ENCODE measurements at places on chromosomes 11 and 22.

- no peak for DNase-seq
These were observed 502.1 kb downstream of the SOX6 start for GRCh38 chr11:15854245-15854644.

- DNase-seq: no peak
These were observed 677 bp downstream of the DYNC2H1 start for GRCh38 chr11:103109818-103110388.

DNA sequence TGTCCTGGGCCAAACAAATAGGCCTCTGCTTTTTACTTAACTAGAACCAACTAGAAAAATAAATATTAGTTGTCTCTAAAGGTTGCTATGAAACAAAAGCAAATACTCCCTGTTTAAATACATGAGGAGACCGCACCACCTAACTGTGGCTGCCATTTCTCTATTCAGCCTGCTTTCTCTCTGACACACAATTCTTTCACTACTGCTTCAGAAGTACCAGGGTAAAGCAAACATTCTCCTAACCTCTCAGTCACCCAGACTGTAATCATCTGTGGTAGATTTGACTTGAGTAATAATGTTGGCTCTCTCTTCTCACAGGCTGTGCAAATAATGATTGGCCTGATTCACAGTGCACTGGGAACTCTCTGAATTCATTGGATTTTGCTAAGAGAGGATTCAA lies 41.0 kb upstream of the MS4A8 start:
- DNase-seq: no peak

DNA sequence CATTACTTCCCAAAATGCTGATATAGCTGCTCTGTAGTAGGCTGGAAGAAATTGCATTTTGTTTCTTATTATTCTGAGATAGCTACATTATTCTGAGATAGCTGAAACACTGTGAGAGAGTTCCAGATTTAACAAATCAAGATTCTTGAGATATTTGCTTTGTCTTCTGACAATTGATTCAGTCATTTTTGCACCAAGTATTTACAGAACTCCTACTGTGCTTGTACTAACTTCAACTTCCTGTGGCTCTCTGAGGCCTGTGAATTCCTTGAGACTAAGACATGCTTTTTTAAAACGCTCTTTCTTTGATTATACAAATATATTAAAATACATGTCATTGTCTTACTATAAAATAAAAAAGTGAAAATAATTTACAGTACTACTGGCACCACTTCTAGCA lies 52.7 kb downstream of the USP47 start:
- no peak for DNase-seq

GRCh38 chr11:62446091-62446490 lies 27.3 kb downstream of the SCGB1A1 start:
- DNase-seq: no peak

DNA sequence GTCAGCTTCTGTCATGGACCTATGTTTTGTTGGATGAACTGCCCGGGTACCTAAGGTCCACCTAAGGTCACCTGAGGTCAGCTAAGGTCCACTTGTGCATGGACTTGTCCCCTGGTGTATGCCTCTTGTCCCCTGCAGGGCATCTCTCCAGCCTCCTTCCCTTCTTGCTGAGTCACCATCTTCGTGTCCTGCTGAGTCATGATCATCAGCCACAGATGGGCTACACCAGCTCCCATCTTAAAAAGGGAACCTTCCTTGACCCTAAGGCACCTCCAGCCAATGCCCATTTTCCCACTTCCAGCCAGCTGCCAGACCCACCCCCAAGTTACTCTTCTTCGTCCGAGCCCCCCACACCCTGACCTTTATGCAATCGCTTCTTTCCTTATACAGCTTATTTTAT lies 544.9 kb downstream of the TBC1D22A start:
- DNase-seq: no peak

DNA sequence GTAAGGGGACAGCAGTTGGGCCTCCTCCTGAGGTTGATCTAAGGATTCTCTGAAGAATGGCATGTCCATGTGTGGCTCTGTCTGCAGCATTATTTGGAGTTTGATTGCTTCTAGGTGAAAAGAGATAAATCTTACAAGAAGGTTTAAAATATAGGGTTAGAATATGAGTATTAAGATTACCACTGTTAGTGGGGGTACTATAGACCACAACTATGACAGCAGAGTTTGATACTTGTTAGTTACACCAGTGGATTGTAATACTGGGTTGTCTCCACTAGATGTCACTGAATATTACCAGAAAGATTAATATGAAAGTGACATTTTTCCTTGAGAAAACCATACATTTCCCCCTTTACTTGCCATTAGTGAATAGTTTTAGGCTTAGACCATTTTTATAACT lies 47.9 kb downstream of the ZNF280B start:
- DNase-seq: no peak

DNA sequence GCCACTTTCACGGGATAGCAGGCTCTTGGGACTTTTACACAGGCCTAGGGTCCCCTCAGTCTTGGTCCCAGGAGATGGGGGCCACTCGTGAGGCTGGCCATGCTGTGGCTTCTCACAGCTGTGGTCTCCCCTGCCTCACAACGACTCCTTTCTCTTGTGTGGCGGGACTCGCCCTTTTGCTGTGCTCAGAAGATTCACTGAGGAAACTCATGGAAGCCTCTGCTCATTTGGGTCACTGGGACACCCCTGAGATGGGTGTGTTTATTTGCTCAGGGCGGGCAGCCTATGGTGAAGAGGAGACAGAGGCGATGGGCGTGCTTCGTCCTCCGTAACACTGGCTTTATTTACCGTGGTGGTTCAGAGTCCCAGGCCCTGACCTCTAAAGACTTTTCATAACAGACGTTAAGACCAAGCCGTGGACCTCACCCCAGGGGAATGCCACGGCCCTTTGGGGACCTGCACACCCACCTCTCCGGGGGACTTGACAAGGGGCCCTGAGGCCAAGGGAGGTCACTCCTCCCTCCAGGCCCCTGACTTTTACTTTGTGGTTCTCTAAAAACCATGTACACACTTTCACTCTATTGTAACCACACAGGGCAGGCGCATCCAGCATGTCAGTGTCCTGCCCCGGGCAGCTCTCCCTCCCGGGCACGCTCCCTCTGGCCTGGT lies 15.5 kb downstream of the TEF start:
- no peak for DNase-seq

- DNase-seq: no peak
These were observed 48.4 kb downstream of the CHST1 start for GRCh38 chr11:45616802-45617549.

DNA sequence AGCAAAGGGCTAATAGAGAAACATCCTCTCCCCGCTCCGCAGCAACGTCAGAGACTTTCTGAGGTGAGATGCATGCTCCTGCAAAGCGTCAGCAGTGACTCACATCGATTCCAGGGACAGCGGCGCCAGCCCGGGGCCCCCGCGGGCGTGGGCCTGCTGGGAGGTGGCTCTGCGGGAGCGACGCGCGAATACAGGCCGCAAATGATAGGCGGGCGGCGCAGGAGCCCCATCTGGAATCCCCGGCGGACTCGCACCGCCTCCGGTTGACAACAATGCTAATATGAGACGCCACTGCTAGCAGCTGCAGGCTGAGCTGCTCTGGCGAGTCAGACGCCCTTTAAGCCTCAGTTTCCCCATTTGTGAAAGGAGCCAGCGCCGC lies 557 bp downstream of the RANGAP1 start:
- peak; percentile 44 for DNase-seq

DNA sequence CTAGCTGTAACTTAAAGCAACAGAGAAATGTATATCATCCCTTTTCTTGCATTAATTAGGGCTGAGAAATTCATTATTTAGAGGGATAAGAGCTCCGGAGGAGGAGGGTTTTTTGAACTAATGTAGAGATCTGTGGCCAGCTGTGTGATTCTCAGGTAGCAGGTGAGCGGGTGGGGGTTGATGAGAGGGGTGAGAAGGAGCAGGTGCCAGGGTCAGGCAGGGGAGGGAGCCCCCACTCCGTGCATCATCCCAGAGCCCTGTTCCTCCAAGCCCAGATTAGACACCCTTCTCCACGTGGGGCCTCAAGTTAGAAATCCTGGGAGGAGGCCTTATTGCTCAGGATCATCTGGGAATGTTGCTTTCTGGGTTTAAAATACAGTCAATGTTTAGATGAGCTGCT lies 24.9 kb downstream of the ZBTB16 start:
- DNase-seq: no peak

- DNase-seq: no peak
These were observed 22.7 kb downstream of the POLDIP3 start for GRCh38 chr22:42591987-42592386.

- DNase-seq: no peak
These were observed 811.9 kb upstream of the LRRC4C start for GRCh38 chr11:42271306-42271705.

DNA sequence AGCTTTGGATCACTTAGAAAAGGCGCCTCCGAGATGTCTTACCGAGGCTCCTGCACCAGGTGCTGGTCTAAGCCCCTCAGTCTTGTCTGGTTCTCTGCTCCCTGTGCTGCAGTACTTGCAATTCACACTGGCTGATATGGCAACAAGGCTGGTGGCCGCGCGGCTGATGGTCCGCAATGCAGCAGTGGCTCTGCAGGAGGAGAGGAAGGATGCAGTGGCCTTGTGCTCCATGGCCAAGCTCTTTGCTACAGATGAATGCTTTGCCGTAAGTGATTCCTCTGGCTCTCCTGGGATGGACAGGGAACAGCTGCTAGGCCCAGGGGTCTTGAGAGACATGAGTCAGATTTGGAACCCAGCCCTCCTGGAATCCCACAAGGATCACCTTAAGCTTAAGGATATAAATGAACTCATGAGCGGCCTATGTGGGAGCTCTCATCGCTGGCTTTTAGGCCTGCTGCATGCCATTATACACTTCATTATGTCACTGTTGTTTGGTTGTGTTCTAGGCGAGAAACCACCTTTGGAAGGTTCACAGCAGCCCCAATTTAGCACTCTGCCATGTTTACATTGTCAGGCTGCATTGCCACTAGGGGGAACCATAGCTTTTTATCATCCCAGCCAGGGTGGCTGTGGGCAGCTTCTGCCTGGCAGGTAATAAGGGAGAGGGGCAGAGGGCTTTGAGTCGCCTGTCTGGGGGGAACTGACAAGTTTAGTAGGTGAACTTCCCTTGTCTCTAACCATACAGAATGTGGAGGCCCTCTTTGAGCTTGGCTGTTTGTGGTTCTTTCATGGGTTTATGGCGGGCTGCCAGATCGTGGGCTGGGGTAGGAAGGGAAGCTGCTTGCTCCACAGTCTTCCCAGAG lies 8.5 kb downstream of the ACAD8 start:
- DNase-seq: no peak

DNA sequence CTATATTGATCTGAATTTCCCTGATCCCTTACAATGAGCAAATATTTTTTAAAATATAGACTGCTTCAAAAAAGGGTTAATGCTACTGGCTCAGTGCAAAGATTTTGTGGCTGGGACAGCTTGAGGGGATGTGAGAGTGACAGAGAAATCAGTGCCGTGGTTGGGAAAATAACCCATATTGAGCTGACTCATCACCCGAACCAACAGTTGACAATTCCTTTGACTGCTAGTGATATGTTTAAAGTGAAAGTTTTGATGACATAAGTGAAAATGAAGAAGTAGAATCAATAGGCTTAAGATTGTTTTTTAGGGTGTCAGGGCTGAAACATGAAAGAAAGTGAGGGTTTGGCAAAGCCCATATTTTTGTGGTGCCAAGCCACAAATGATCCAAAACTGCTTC lies 257.1 kb upstream of the TENM4 start:
- DNase-seq: no peak

- no peak for DNase-seq
These were observed 48.5 kb upstream of the DDI1 start for GRCh38 chr11:103987629-103988594.

GRCh38 chr11:126817523-126818450 lies 182.8 kb downstream of the KIRREL3 start:
- no peak for DNase-seq

DNA sequence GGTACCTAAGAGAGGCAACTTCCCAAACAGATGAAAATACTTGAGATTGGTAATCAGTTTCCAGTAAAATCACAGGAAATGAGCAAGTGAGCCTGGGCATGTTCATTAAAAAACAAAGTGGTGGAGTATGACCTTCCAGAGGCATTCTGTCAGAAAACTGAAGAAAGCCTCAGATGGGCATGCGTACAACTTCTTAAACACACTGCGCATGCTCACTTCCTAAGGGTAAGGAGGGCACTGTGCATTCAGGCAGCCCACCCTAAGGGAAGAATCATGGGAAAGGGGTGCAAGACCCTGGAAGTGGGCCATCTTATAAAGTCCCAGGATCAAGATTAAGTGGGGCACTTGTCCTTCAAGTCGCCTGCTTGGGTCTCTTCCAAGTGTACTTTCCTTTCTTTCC lies 4.0 kb downstream of the OR52K2 start:
- no peak for DNase-seq

DNA sequence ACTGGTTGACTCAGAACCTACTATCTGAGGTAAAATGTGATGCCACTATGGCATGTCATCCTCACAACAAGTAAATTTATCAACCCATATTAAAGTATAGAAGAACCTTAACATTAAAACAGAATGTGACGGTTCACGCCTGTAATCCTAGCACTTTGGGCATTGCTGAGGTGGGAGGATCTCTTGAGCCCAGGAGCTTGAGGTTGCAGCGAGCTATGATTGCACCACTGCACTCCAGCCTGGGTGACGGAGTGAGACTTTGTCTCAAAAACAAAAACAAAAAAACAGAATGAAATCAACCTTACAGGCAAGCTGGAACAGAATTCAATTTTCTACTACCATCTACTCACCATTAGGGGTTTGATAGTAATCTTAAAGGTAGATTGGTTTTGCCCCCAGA lies 86.2 kb downstream of the PLEKHA7 start:
- no peak for DNase-seq

DNA sequence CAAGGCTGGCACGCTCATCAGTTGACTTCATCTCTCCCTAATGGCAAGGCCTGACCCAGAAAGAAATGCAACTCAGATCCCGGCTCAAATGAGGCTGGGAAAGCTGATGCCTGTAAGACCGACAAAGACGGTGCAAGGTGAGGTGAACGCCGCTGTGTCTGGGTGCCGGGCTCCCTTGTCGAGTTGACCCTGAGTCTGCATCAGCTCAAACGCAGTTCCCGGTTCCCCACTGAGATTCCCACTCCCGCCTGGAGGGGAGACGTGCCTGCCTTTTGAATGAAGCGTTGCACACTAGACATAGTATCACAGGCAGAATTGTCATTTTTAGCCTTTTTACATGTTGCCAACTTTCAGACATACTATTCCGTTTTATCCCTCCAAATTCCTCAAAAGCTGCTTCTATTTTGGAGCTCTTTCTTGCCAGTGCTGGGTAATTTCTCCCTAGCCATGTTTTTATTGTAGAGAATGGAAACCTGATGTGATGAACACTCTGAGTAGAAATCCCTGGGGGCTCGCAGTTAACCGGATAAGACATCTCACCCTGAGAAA lies 831 bp upstream of the TP53AIP1 start:
- DNase-seq: no peak

GRCh38 chr22:30040499-30041260 lies 39.6 kb upstream of the HORMAD2 start:
- no peak for DNase-seq

Measured in fibroblast of skin of left quadriceps (primary cell).